Activated naive CD8-positive, alpha-beta T cell treated with anti-CD3 and anti-CD28 coated beads for 36 hours (primary cell): ENCODE measurements at places on chromosomes 1 and 21. TPM values are rescaled to one million over a fixed set of nuclear protein-coding genes. Genes with fewer than 3 reads are reported as not detected.

Gene WNT4
- total RNA-seq, result not detected

Gene ELAPOR1
- total RNA-seq, result 7.7 TPM

DNA sequence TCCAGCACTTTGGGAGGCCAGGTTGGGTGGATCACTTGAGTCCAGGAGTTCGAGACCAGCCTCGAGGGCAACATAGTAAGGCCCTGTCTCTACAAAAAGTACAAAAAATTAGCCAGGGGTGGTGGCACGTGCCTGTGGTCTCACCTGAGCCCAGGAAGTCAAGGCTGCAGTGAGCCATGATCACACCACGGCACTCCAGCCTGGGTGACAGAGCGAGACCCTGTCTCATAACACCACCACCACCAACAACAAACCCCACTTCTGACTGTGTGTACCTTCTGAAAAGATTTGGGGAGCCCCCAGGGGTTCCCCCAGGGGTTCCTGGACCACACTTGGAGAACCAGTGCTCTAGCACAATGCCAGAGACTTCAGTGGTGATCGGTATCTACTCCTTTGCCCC is 29.9 kb downstream of the NUAK2 start:
- no peak for DNase-seq

DNA sequence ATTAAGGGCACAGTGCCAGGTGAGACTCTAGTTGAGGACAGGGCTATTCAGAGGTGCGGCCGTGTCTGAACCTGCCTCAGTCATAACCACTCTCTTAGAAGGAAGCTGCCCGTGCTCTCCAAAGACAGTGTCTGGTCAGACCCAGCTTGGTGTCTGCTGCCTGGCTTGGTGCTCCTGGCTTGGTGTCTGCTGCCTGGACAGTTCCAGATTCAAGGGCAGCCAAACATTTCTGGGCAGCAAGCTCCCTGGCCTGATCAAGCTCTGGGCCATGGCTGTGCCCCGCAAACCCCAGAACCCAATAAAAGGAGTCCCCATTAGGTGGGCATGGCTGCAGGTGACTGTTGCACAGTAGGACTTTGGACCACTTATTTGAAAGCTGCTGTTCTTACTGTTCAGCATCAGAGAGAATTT is 27.7 kb downstream of the NEK2 start:
- DNase-seq, result no peak

Gene CELSR2
- total RNA-seq, result 2.6 TPM

DNA sequence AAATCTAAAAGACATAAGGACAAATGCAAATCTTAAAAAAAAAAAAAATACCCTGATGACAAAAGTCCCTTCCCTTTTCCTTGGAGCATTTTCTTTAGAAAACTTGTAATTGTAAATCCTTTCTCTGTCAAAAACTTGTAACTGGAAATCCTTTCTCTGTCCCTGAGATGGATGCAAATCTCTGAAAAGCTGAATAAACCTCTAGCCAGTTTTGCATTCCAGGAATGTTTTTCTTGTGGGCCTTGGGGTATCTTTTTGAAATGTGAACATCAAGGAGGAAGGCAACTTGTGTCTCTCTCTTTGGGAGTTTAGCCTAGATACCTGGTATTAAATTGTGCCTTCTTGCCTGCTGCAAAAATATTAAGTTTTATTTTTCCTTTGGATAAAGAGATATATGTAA is 305.3 kb downstream of the KCNT2 start:
- DNase-seq, result no peak

DNA sequence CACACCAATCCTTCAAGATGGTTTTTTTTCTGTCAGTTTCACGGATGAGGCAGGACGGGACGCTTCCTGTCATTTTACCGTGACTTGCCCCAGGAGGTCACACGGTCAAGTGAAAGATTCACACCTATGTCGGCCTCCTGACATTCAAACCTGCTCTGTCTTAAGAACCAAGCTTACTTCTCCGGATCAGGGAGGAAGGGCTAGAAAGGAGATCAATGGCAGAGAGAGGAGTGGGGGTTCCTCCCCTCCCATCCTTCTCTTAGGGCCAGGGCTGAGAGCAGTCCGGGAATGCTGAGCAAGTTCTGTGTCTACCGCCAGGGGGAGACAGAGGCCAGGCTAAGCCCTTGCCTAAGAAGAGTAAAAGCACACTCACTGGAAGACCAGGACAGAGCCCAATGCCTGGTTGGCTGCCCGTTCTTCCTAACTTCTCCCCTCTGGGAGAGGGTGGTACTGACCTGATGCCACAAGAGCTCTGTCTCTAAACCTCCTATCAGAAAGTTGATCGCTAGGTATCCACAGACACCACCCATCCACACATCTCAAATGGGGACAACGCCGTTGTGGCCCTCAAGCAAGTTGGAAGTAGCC is 1.1 kb upstream of the PPM1J start:
- peak; percentile 74 for DNase-seq

DNA sequence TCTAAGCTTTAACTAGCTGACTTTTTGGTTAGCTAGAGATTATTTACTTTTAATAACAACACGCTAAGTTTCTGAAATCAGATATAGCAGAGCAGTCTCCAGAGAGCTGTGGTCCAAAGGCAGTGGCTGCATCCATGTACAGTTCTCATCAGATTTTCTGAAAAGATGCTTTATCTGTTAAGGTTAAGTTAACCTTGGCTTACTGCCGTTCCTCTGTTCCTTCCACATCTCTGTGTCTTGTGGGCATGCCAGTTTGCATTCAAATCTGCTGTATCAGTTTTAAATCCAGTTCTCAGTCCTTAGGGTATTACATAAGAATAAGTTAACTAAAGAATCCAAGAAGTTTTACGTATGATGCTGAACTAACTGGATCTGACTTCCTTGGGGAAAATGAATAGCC is 46.8 kb downstream of the SPATA46 start:
- DNase-seq, result no peak
